ENCODE measurements at places on chromosomes 6 and 20. TPM values are rescaled to one million over a fixed set of nuclear protein-coding genes. Genes with fewer than 3 reads are reported as not detected.

The TXLNB gene
- total RNA-seq: not detected

The MEI4 gene
- not detected for total RNA-seq

The MUCL3 gene
- not detected for total RNA-seq

The ADRM1 gene
- 281 TPM for total RNA-seq

The RPP40 gene
- 14.1 TPM for total RNA-seq

The WFDC10B gene
- total RNA-seq: not detected

The ANKEF1 gene
- 9.0 TPM for total RNA-seq

The TGM3 gene
- 0.14 TPM for total RNA-seq

The PROKR2 gene
- total RNA-seq: not detected

The UNC5CL gene
- total RNA-seq: 0.28 TPM

The IL20RA gene
- 3.8 TPM for total RNA-seq

The ALDH8A1 gene
- 0.70 TPM for total RNA-seq

The TLDC2 gene
- not detected for total RNA-seq

The HLA-DRB5 gene
- total RNA-seq: not detected

The SPEF1 gene
- not detected for total RNA-seq

The KIAA0408 gene
- not detected for total RNA-seq

The ZBTB2 gene
- 9.0 TPM for total RNA-seq

The ZBTB46 gene
- 0.93 TPM for total RNA-seq

The LST1 gene
- total RNA-seq: not detected

The LRP11 gene
- total RNA-seq: 103 TPM

The ULBP2 gene
- total RNA-seq: 13.0 TPM

The EPHA7 gene
- total RNA-seq: not detected

The GJA1 gene
- total RNA-seq: 83.6 TPM

The ALDH5A1 gene
- total RNA-seq: 1.6 TPM

The XKR7 gene
- not detected for total RNA-seq

The ZC2HC1B gene
- total RNA-seq: 1.3 TPM

The RIPPLY2 gene
- total RNA-seq: not detected
